ENCODE measurements at places on chromosomes 2 and 18.

- DNase-seq, result no peak
Measured at GRCh38 chr2:27863146-27863545, 27.0 kb downstream of the RBKS start.

DNA sequence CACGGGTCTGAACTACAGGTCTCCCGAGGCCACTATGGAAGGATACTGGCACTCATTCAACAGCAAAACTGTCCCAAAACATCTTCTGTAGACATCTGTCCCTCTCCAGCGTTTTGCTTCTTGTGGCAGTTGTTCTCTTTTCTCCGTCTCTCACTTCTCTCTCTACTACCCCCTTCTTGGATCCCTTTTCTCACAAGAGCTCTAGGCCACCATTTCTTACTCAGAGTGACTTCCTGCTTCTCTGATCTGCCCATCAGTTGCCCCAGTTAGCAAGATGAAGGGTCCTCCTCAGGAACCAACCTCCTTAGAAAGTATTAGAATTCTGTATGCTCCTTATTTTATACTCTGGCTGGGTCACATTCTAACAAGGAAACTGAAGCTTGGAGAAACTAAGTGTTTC is 32.6 kb downstream of the BCL2 start:
- no peak for DNase-seq

GRCh38 chr2:122145856-122146255 is 390.4 kb downstream of the TSN start:
- no peak for DNase-seq

GRCh38 chr2:29519338-29519925 is 402.0 kb downstream of the ALK start:
- DNase-seq, result no peak

DNA sequence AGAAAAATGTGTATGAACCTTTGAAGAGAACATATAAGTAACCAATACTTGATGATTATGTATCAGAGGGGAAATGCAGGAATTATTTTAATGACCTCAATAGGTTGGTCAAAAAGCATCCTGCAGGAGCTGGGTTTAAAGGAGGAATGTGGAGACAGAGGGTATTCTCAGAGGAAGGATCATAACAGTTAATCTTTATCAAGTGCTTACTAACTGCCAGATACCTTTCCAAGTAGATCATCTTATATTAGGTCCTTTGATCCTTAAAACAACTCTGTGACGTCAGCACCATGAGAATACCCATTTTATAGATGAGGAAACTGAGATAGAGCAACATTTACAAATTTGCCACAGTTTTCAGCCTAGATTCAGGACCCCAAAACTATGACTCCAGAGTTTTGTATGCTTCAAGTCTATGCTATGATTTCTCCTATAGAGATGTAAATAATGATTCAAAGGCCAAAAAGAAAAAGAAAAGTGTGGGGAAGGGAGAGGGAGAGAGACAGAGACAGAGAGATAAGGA is 3.0 kb downstream of the RFTN2 start:
- DNase-seq, result no peak

DNA sequence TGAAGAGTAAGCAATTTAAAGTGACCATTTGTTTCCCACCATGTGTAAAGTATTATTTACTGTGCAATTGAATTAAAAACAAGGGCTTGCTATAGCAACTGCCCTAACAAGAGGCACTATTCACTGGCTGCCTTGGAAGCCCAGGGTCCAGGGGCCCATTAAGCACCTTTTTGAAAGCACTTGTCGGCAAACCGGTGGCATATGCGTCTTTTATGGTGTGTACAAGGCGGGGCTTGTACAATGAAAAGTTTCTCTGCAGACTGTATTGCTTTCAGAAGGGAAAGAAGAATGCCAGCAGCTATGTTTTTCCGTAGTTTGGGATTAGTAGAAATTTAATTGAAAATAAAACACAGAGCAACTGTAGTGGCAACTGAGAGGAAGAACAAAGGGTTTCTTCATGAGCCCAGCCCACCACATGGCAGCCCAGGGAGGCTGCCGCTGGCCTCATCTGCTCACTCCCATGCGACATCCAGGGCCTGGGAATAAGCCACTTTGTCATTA is 279.5 kb upstream of the PARD3B start:
- DNase-seq, result no peak

- no peak for DNase-seq
Measured at GRCh38 chr2:165560377-165560988, 91.0 kb downstream of the CSRNP3 start.

DNA sequence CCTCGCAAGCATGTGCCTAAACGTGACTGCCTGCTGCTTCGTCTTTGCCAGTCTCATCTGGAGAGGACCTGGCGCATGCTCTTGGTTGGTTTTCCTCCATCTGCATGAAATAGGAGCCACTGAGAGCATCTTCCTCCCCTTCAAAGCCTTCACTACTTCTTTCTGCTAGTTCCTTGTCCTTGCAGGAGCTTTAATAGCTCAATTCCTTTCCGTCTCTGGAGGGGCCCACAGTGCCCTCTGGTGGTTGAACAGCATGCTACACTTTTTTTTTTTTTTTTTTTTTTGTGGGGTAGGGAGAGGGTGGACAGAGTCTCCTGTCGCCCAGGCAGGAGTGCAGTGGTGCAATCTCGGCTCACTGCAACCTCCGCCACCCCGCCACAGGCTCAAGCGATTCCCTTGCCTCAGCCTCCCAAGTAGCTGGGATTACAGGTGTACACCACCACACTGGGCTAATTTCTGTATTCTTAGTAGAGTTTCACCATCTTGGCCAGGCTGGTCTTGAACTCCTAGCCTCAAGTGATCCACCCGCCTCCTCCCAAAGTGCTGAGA is 59.6 kb downstream of the SP110 start:
- peak; percentile 74 for DNase-seq

- no peak for DNase-seq
Measured at GRCh38 chr2:100197631-100198153, 55.3 kb upstream of the AFF3 start.

DNA sequence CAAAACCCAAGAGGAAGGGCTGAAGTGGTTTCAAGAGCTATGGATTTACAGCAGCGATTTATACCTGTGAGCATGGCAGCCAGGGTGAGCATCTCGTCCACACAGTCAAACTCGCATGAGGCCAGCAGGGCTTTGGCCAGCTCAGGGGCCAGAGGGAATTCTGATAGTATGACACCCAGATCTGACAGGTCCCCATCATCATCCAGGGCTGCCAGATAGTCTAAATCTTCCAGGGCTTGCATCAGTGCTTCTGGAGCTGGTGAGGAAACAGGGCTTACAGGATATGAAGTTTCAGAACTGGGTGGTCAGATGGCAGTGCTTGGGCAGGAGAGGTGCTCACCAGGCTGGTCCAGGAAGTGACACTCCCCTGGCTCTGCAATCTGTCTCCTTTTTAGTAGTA is 3.5 kb downstream of the DQX1 start:
- DNase-seq, result no peak

- DNase-seq, result no peak
Measured at GRCh38 chr18:13321923-13322322, 103.4 kb downstream of the LDLRAD4 start.

DNA sequence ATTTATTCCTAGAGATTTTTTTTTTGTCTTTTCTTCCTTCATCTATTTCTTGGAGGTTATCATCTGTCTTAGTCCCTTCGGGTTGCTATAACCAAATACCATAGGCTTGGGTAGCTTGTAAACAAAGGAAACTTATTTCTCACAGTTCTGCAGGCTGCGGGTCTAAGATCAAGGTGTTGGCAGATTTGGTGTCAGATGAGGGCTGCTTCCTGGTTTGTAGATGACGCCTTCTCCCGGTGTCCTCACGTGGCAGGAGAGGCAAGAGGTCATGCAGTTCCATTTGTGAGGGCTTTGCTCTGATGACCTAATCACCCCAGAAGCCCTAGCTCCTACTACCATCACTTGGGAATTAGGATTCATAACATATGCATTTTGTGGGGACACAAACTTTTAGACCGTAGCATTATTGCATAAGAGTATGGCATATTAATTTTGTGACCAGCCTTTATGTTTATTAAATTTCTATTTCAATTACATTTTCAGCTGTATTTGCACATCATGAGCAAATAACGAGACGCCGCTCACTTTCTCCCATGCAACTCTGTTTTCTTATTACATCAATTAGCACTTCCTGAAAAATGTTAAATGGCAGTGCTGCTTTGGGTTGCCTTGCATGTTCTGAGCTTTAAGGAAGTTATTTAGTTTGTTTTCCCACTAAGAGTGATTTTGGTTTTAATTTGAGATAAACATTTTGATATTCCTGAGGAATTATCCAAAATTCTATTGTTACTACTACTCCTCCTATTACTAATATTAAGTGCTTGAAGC is 246.4 kb upstream of the HDAC4 start:
- DNase-seq, result no peak

DNA sequence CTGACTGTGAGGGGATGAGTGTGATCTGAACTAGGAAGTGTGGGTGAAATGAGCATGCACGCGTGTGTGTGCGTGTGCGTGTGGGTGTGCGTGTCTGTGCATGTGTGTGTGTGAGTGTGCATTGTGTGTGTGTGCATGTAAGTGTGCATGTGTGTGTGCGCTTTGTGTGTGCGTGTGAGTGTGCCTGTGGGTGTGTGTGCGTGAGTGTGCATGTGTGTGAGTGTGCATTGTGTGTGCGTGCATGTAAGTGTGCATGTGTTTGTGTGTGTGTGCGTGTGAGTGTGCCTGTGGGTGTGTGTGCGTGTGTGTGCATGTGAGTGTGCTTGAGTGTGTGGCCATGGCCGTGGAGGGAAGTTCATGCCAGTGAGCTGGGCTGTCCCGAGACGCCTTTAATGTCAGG is 76.3 kb downstream of the RTP5 start:
- DNase-seq, result no peak

DNA sequence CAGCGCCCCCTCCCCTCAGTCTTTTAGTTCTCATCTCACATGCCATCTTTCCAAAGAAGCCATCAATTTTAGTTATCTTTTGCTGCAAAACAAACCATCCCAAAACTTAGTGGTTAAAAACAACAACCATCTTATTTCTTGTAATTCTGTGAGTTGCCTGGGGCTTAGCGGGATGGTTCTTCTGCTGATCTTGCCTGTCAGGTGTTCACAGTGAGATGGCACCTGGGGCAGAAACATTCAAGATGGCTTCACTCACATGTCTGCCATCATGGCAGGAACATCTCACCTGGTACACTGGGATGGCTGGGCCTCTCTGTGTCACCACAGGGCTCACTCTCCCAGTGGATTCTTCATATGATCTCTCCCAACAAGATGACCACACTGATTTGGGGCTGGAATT is 144.5 kb upstream of the MSH6 start:
- no peak for DNase-seq

DNA sequence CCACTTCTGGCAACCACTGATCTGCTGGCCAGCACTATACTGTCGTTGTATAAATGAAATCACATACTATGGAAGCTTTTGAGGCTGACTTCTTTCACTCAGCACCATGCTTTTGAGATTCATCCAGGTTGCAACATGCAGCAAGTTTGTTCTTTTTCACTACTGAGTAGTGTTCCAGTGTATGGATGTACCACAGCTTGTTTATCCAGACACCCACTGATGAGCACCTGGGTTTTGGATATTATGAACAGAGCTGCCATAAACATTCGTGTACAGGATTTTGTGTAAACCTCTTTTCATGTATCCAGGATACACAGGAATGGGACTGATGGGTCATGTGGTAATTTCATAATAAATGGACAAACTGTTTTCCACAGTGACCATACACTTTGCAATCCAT is 10.7 kb downstream of the ERCC3 start:
- DNase-seq, result no peak

DNA sequence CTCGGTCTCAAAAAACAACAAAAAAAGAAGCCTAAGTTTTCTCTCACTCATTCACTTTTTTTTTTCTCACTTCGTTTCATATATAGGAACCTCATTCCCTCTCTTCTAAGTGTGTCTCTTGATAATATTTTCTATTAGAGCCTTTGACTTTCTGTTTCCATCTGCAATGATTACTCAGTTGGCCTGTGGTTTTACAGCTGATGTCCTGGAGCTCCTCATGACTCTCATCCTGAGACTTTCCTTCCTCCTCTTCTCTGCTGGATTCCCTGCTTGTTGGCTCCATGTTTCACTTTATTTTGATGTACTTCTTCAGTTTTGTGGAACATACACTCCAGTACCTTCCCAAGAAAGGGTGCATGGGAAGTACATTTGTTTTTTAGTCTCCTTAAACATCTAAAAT is 154.2 kb upstream of the GATA6 start:
- no peak for DNase-seq

GRCh38 chr18:22149710-22150109 is 19.7 kb upstream of the GATA6 start:
- DNase-seq, result no peak

- DNase-seq, result no peak
Measured at GRCh38 chr2:166614503-166614902, 120.5 kb upstream of the SCN7A start.

- DNase-seq, result no peak
Measured at GRCh38 chr2:28628987-28629386, 122.6 kb upstream of the PPP1CB start.

- no peak for DNase-seq
Measured at GRCh38 chr18:74146756-74147155, 878 bp downstream of the FBXO15 start.

GRCh38 chr2:68171146-68171545 is 13.5 kb downstream of the PNO1 start:
- no peak for DNase-seq

- DNase-seq, result no peak
Measured at GRCh38 chr2:226754821-226755604, 44.6 kb downstream of the IRS1 start.

DNA sequence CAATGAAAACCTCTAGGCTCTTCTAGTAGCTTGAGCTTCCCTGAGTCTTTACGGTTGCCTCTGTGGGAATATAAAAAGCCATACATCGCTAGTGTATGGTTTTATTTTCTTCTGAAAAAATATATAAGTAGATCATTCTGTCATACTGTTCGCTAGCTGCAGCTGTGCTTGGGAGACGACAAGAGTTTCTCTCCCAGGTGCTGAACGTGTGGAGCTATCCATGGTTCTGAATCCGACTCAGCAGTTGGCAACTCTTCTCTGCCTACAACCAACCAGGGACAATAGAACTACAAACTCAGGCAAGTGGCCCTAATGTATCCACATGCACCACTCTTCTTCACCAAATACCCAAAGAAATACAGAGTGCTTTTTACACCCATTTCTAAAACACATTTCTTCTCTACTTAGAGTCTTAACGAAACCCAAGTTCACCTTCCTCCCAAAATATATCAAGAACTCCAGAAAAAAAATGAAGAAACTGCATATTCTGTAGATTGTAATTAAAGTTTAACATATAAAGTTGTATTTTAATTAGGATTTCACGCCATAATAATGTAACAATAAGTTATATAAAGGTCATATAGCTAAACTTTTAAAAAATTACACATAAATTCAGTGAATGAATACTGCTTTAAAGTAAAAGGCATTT is 2.2 kb upstream of the KCNH7 start:
- peak; percentile 61 for DNase-seq

GRCh38 chr2:162014751-162015150 is 59.3 kb downstream of the DPP4 start:
- no peak for DNase-seq

- DNase-seq, result no peak
Measured at GRCh38 chr2:195563857-195564512, 93.0 kb upstream of the SLC39A10 start.

- no peak for DNase-seq
Measured at GRCh38 chr2:241808721-241809382, at the start of gene NEU4. NEU4 (plus strand) TSS chr2:241809193; CDS start chr2:241814485, 5,292 bp downstream.

GRCh38 chr2:168255103-168255502 is 7.7 kb upstream of the STK39 start:
- no peak for DNase-seq

Data from NAMALWA (cell line).